ENCODE measurements at places on chromosomes 2 and 18. TPM values are rescaled to one million over a fixed set of nuclear protein-coding genes. Genes with fewer than 3 reads are reported as not detected.

GRCh38 chr2:167480232-167480985 lies 592.1 kb downstream of the XIRP2 start:
- H3K27me3 ChIP-seq: no peaks in the 10 kb centered on the region
- H3K27ac ChIP-seq: no peak overlapping the region
- DNase-seq: no peak
- no peaks in the 10 kb centered on the region for H3K36me3 ChIP-seq

DNA sequence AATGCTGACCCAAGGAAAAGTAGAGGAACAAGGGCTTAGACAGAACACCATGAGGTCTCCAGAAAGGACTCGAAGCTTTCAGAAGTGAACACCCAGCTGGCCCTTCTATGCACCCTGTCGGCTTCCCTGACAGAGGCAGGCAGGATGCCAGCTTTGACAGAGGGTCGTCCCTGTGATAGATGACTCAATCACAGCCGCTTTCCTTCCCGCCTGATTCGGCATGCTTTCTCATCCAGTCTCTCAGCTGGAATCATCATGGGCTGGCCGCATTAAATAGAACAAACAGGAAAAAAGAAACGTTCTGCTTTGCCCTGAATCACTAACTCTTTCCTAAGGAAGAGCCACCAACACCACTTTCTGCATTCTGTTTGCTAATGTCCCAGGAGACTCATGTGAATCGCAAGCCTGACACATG lies 140.3 kb upstream of the RAB12 start:
- no peaks in the 10 kb centered on the region for H3K4me1 ChIP-seq
- no peak overlapping the region for H3K4me3 ChIP-seq
- no peak for DNase-seq
- H3K27me3 ChIP-seq: peaks cover 16% of the 10 kb centered on the region

DNA sequence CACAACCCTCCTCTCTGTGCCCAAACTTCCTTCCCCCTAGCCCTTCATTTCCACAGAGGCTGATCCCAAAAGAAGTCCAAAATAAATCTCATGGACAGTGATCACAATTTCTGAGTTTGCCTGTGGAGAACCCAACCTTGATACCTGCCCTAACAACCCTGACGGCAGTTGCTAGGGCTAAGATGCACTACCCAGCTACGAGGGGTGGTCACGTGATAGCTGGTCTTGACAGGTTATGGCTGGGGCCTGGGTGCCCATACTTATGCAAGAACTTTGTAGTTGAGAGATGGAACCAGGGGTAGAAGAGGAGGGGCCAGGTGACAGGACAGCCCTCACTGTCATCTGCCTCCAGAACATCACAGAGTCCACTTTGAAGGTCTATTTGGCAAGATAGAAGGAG lies 147.9 kb downstream of the AKAIN1 start:
- no peaks in the 10 kb centered on the region for H3K27me3 ChIP-seq
- H3K4me1 ChIP-seq: no peaks in the 10 kb centered on the region
- no peaks in the 10 kb centered on the region for H3K36me3 ChIP-seq
- H3K4me3 ChIP-seq: no peak overlapping the region

GRCh38 chr18:48027401-48027963 lies 97.0 kb upstream of the SMAD2 start:
- H3K4me1 ChIP-seq: peaks cover 13% of the 10 kb centered on the region
- DNase-seq: no peak
- H3K27ac ChIP-seq: no peak overlapping the region
- H3K27me3 ChIP-seq: no peaks in the 10 kb centered on the region
- no peaks in the 10 kb centered on the region for H3K36me3 ChIP-seq

GRCh38 chr2:235901243-235901642 lies 266.9 kb downstream of the GBX2 start:
- H3K4me1 ChIP-seq: no peaks in the 10 kb centered on the region
- no peak for DNase-seq
- H3K4me3 ChIP-seq: no peak overlapping the region
- no peaks in the 10 kb centered on the region for H3K36me3 ChIP-seq

DNA sequence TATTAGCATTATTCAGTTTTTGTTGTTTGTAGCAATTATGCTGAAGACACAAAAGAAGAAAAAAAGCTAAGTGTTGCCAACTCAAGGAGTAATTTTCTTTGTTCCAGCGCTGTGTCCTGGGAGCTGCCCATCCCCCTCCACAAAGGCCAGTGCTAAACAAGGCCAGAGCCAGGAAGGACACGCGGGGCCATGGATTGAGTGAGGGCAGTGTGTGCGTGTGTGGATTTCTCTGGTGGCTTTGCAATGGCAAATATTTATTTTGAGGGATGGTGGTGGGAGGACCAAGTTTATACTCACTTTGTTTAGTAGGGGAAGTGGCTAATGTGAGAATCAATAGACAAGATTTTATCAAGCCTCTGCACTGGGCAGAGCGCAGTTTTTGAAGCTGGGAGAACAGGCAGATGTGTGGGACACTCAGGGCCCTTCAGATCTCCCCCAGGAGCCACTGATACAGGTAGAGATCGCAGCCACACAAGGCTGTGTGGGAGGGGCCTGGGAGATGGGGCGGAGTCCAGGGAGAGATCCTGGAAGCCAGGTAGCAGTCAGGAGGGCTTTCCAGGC lies 11.4 kb downstream of the AGAP1 start:
- DNase-seq: no peak
- H3K36me3 ChIP-seq: no peaks in the 10 kb centered on the region
- no peak overlapping the region for H3K4me3 ChIP-seq

DNA sequence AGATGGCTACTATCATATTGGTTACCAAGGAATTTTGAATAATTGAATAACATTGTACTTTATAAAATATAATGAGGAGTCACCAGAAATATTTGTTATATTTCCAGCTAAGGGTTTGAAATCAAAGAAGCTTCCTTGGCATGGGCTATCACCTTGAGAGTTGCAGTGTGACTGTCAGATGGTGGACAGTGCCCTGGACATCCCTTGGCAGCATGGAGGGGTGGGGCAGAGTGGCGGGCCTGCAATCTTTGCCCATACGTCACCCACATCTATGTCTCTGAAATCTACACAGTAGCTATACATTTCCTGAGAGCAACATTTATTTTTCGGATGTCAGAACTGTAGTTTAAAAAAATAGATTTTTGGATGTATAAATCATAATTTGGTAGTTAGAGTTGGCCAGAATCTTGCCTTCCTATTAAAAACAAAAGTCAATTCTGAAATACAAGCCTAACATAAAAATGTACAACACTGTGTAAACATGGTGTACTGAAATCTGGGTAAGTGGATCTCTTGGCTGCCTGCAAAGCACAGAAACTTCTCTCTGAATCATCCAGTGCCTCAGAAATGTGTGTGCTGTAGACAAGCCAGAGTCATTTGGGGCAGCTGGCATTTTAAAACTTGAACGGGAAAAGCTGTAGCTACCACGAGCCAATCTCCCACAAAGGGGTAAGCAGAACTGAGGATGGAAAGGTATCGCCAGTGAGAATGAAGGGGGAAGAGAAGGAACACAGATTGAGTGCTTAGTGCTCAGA lies 124.2 kb upstream of the ARHGAP28 start:
- no peak overlapping the region for H3K4me3 ChIP-seq
- H3K27me3 ChIP-seq: no peaks in the 10 kb centered on the region
- no peaks in the 10 kb centered on the region for H3K36me3 ChIP-seq
- DNase-seq: no peak

DNA sequence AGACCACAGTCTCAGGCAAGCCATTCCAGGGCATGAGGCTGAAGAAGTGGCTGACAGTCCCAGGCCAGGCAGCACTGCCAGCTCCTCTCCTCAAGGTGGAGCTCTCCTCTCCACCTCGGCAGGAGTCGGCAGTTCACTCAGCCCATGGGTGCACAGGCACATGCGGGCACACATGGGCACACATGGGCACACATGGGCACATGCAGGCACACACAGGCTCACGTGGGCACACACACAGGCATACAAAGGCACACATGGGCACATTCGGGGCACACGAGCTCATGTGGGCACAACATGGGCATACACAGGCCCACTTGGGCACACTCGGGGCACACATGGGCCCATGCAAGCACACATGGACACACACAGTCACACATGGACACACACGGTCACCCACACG lies 65.3 kb upstream of the TAF1B start:
- H3K4me1 ChIP-seq: no peaks in the 10 kb centered on the region
- H3K27me3 ChIP-seq: no peaks in the 10 kb centered on the region
- H3K4me3 ChIP-seq: no peak overlapping the region
- no peaks in the 10 kb centered on the region for H3K36me3 ChIP-seq
- H3K27ac ChIP-seq: no peak overlapping the region

MC4R gene
- not detected for total RNA-seq

FLACC1 gene
- total RNA-seq: 0.74 TPM

AMER3 gene
- total RNA-seq: not detected
